ENCODE measurements at places on chromosomes 7 and 10.

GRCh38 chr7:155864991-155865690, 52.9 kb upstream of the SHH start:
- no peak for DNase-seq

DNA sequence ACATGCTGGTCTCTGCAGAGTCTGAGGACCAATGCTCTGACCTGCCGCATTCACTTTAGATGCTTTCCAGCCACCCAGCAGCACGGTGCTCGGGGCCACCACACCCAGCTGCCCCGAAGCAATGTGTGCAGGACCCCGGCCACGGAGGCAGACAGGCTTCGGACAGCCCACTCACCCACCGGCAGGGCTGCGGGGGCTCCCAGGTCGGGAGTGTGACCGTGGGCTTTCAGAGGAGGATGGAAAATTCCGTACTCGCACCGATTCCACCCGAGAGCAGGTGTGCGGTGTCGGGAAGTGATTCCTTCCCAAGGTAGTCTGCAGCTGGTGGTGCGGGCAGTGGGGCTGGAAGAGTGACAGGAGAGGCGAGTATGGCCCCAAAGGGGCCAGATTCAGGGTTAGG, 190.9 kb downstream of the DNAJB6 start:
- no peak for DNase-seq

DNA sequence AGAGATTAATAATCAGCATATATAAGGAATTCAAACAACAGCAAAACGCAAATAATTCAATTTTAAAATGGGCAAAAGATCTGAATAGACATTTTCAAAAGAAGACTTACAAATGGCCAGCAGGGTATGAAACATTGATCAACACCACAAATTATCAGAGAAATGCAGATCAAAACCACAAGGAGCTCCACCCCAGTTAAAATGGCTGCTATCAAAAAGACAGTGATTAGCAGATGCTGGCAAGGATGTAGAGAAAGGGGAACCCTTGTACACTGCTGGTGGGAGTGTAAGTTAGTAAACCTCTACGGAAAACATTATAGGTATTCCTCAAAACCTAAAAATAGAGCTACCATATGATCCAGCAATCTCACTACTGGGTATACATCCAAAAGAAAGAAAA, 128.0 kb upstream of the CACUL1 start:
- no peak for DNase-seq

- no peak for DNase-seq
Observed at GRCh38 chr7:51114501-51114900, 202.1 kb downstream of the COBL start.

DNA sequence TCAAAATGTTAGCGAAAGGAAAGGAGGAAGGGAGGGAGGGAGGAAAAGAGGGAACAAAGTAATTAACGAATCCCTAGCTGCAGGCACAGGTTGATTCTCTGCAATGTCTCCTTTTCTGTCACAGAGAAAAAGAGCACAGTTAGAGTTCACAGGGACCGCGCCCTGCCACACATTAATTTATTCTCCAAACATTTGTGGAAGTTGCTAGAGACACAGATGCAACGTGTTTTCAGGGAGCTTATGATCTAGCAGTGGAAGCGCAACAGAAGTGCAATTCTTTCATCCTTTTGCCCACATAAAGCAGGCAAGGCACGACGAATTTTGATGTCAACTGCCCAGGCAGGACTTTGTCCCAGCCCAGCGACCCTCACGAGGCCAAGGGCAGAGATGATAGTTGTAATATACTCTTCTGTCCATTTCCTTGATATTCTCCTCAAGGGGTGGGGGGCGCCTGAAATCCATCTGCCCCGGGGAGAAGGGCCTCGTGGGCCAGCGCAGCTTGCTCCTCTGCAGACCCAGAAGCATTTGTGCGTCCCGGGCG, 101.7 kb upstream of the ZNF438 start:
- DNase-seq = no peak

- DNase-seq = peak; percentile 98
Observed at GRCh38 chr10:110336111-110336721, 31.5 kb upstream of the SMNDC1 start.

- DNase-seq = no peak
Observed at GRCh38 chr7:149489391-149490024, 8.1 kb downstream of the ZNF746 start.

- peak; percentile 69 for DNase-seq
Observed at GRCh38 chr7:28573059-28573553, 160.8 kb downstream of the CREB5 start.

GRCh38 chr10:87578842-87579401, 74.2 kb downstream of the MINPP1 start:
- DNase-seq = peak; percentile 7

DNA sequence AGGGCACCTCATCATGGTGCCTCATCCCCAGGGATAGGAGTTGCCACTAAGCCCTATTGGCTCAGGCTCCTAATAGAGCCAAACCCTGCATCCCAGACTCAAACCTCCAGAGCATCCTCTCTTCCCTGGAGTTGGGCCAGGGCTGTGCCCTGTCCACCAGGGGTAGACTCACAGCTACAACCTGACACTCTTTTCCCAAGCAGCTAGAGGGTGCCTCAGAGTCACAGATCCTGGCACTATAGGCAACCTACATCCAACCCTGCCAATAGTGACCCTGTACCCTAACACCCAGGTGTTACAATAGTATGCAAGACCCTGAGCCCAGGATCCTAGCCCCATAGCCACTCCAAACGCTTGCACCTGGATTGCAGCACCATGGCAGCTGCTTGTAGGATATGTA, 64.0 kb upstream of the PLA2G12B start:
- DNase-seq = no peak

- DNase-seq = no peak
Observed at GRCh38 chr7:50268990-50269389, 35.5 kb upstream of the IKZF1 start.

DNA sequence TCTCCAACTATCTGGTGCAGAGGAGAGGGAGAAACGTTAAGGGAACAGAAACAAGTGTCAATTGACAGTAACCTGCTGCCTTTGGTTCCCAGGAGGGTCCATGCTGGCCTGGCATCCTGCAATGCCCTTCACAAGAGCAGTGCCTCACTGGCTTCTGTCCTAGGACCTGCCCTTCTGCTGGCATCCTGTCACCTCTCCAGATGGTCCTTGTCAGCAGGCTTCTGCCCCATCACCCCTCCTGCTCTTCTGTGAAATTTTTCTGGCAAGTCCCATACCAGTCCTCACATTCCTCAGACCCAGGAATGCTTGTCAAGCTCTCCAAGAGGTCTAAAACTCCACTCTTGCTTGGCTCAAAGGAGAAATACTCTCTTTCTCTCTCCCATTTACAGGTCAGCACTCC, 34.2 kb downstream of the C10orf67 start:
- no peak for DNase-seq

DNA sequence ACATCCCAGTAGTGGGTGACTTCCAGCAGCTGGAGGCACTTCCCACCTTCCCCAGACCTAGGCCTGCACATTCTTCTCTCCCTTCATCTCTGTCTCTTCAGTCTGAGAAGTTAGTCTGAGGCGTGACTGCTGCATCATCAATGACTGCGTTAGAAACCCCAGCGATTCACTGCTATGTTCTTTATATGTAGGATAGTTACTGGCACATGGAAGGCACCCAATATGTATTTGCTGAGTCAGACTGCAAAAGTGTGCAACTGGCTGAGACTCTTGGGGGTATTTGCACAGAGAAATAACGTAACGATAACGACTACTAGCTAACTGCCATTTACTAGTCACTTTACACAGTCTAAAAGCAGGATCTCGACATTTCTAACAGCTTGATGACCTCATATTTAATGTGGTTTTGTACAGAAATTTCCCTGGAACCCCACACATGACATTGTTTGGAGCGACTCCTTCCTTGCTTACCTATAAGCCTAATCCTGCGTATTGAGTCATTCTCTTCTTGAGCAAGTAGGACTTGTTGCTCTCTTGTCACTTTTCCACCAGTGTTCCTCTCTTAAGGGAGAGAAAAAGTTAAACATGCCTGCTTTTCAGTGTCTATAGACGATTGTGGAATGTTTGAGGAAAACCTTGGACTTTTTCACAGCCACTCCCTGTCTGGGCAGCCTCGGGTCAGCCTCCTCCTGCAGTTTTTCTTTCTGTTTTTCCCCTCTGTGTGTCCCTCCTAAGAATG, 45.5 kb downstream of the THNSL1 start:
- DNase-seq = peak; percentile 37

DNA sequence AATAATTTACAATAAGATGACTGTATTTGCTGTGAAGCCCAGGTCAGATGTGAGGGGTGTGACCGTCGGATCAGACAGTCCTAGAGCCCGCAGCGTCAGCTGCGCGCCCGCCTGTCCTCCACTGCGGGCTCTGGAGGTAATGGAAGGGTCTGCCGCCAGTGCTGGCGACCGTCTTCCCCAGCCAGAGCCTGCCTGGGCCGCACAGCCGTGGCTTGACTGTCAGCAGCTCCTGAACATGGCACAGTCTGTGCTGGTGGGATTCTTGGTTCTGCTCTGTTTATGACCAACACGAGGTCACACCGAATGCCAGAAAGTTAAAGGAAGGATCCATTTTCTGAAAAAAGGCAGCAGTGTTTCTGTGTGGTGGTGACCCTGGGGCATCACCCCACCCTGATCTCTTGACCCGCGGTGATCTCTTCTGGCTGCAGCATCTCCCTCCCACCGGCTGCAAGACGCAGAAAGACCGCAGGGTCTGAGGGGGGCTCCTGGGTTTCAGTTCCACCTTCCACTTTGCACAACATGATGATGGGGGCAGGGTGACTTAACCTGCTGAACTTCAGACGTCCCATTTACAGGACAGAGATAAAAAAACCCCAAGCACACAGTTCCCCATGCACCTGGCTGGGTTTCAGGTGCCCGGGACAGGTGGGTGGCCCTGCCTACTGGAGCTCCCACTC, 103.7 kb downstream of the DNAJB6 start:
- DNase-seq = no peak

GRCh38 chr7:105911961-105912575, 35.7 kb upstream of the ATXN7L1 start:
- no peak for DNase-seq

- no peak for DNase-seq
Observed at GRCh38 chr7:25994433-25994994, 157.5 kb upstream of the NFE2L3 start.

GRCh38 chr10:49351669-49352068, 44.2 kb downstream of the DRGX start:
- no peak for DNase-seq

DNA sequence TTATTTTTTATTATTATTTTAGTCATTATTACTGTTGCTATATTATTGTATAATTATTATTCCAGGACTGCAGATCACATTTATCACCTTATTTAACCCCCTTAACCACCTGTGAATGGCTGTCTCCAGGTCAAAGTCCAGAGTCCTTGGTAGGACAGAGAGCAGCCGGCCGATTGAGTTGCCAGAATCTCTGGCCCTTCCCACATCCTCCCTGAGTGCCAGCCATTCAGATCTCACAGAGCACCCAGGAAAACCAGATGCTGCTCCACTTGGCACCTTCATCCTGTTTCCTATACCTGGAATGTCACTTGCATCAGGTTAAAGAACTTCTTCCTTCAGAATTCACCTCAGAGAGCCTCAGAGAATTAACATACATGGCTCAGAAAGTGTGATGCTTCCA, 101.1 kb downstream of the ELAPOR2 start:
- DNase-seq = no peak

GRCh38 chr7:82019551-82020475, 250.0 kb upstream of the HGF start:
- DNase-seq = peak; percentile 59

- DNase-seq = peak; percentile 87
Observed at GRCh38 chr10:17219024-17219423, 9.0 kb upstream of the VIM start.

GRCh38 chr7:155365146-155365874, 67.6 kb downstream of the INSIG1 start:
- DNase-seq = no peak

DNA sequence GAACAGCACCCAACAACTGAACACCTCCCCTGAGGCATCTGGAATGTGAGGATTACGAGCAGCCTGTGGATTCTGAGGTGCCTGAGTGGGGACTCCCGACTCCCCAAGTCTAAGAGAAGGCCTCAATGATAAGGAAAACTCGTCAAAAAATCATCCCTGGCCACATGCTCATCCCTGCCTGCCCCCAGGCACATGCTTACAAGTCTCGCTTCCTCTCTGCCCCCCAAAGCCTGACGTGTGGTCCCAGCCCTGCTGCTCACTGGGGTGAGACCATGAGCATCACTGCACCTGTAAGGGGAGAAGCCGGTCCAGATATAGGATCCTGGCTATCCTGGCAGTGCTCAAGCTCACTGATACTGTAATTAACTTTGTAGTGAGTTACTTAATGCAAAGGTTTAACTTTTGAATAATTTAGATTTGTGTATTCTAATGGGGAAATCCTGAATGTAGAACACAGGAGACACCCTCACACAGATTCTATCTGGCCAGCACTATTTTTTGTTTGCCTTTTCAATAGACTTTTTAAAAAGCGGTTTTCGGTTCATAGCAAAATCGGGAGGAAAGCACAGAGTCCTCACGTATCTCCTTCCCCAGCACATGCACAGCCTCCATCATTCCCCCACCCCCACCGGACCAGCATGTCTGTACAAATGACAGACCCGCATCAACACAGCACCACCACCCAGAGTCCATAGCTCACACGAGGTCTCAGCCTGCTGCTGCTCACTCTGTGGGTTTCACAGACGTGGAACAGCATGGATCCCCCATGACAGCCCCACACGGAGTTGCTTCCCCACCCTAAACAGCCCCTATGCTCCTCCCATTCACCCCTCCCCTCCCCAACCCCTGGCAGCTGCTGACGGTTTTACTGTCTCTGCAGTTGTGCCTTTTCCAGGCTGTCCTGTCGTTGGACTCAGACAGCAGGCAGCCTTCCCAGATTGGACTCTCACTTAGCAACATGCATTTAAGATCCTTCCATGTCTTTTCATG, 167.9 kb downstream of the DIP2C start:
- no peak for DNase-seq

- no peak for DNase-seq
Observed at GRCh38 chr10:95415621-95416031, 124.8 kb upstream of the PDLIM1 start.

DNA sequence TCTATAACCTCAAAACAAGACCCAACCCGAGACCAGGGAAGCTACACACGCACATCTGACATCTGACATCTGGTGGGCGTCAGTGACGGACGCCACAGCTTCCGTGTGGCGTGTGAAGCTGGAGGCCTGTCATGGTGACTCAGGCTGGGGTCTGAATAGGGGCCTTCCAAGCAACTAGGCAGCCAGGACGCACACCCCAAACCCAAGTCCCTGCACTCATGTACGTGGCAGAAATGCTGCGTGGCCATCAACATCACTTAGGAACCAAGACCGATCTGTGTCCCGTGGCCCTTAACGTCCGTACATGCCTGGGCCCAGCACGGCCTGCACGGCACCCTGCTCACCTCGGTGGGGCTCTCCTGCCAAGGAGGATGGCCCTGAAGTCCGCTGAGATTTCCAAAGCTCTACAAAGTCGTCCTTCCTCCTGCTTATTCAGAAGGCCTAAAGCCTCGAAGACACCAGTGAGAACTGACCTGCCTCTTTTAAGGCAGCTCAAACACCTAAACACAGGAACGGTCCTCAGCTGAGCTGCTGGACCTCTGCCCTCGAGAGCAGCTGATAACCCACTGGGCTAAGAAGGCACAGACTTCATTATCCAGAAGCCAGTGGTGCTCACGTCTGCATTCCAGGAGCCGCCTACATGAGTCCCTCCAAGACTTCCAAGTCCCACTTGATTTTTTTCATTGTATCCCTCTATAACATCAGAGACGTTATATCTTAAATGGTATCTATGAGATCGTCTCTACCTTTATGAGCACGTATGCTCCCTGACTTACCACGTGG, 82.5 kb downstream of the DIP2C start:
- DNase-seq = peak; percentile 72
